ENCODE measurements at places on chromosomes 2 and 18. TPM values are rescaled to one million over a fixed set of nuclear protein-coding genes. Genes with fewer than 3 reads are reported as not detected.

Gene PAX3
- total RNA-seq, result 5.8 TPM

Gene ACMSD
- not detected for total RNA-seq

Gene EMILIN1
- total RNA-seq, result 0.34 TPM

Gene GPR155
- 3.7 TPM for total RNA-seq

Gene TGOLN2
- total RNA-seq, result 72.2 TPM

Gene SCG2
- 0.28 TPM for total RNA-seq

Gene RAB11FIP5
- 23.6 TPM for total RNA-seq
